ENCODE measurements at places on chromosomes 3 and 15.
A peak's percentile ranks its signal among the peaks of the same experiment; 100 is the strongest.

GRCh38 chr15:48604567-48604966 lies 40.9 kb downstream of the FBN1 start:
- DNase-seq, result no peak

GRCh38 chr3:119331661-119332060 lies 37.5 kb downstream of the ARHGAP31 start:
- DNase-seq, result no peak

DNA sequence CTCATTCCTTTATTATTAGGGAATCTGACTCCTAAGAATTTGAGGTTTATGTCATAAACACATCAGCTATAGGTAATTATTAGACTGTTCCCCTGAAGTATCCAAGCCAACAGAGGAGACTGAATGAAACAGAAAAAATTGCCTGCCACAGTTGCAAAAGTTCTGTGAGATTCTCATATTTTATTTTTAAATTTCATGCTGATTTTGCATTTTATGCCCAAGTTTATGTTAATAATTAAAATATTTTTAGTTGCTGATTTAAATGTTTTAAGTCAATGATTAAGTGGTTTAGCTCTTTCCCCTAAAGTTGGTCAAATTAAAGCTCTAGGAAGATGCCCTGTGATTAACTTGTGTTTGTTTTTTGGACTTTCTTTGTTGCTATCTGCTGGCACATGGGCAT lies 10.2 kb downstream of the SENP8 start:
- no peak for DNase-seq

DNA sequence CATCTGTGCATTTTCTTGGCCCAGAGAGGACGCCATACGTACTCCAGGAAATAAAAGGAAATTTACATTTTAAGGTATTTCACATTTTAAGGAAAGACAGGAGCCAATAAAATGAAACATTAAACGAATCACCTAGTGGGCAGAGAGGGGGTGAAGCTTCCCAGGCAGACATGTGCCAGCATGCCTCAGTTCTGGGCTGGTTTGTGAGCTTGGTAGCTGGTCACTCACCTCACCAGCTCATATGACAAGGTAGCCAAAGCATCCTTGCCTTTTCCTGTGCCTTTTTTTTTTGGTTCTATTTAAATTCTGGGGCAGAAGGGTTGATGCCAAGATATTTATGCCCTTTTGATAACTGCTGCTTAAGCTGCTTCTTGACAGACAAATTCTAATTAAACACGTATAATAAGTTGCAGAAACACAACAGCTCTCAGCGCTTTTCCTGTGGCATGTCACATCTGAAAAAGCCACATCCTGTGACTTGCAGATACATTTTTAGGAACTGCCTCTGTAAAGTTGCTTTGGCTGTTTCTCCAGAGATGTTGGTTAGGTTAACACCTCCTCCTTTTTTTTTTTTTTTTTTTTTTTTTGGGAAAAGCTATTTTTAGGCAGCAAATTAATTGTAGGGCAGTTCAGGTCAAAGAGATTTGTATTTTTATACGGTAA lies 218.6 kb downstream of the PDCD6IP start:
- no peak for DNase-seq

GRCh38 chr15:57333487-57333886 lies 42.8 kb upstream of the CGNL1 start:
- DNase-seq, result no peak

GRCh38 chr3:16512435-16513140 lies 911 bp downstream of the RFTN1 start:
- DNase-seq, result no peak

DNA sequence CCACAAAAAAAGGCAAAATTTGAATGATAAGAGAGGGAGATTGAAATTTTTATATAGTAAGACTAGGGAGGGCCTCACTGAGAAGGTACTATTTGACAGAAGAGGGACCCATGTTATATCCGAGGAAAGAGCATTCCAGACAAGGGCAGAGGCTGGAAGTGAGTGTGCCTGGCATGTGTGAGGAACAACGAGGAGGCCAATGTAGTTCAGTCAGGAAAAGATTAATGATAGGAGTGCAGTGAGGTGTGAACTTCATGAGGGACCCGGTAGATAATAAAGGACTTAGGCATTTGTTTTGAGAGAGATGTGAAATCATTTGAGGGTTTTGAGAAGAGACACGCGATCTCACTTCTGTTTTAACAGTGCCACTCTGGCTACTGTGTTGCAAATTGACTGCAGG lies 36.3 kb downstream of the ASTE1 start:
- no peak for DNase-seq

DNA sequence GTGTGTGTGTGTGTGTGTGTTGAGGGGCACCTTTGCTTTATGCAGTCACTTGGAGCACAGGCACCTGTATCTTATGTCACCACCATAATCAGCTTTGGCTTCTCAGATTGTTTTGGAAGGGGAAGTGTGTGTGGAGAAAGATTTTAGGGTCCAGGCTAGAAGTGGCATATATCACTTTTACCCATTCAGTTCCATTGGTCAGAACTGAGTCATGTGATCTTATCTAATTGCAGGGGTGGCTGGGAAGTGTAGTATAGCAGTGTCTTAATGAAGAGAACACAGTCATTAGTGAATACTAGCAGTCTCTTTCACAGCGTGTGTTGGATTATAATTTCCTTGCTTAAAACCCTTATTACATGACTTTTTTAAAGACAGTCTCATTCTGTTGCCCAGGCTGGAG lies 20.6 kb downstream of the NCK1 start:
- DNase-seq, result no peak

DNA sequence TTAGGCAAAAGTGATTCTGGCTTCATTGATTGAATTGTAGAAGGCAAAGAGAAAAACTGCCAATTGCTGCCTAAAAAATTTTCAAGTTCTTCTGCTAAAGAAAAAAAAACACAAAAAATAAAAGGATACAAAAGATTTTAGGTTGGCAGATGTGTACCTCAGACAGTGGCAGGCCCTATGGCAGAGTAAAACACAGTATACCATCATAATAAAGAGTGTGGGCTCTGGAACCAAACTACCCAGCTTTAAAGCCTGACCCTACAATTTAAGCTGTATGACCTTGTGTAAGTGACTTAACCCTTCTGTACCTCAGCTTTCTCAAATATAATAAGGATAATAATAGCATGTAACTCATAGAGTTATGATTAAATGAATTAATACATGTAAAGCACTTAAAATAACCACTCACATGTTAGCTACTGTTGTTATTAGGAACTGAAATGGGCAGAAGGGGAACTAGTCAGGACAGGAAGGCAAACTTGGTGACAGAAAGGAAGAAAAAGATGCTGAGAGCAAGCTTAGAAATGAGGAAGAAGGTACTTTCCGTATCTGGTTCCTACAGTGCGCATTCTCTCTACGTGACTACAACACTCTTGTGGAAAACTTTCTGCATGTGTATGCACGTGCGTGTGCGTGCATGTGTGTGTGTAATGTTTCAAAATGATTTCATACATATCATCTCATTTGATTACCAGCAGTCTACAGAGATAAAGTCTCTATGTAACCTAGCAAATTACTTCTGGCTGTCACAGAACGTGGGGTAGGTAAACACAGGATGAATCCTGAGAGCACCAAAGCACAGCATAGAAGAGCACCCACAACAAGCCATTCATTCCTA lies 13.6 kb upstream of the GATM start:
- no peak for DNase-seq

DNA sequence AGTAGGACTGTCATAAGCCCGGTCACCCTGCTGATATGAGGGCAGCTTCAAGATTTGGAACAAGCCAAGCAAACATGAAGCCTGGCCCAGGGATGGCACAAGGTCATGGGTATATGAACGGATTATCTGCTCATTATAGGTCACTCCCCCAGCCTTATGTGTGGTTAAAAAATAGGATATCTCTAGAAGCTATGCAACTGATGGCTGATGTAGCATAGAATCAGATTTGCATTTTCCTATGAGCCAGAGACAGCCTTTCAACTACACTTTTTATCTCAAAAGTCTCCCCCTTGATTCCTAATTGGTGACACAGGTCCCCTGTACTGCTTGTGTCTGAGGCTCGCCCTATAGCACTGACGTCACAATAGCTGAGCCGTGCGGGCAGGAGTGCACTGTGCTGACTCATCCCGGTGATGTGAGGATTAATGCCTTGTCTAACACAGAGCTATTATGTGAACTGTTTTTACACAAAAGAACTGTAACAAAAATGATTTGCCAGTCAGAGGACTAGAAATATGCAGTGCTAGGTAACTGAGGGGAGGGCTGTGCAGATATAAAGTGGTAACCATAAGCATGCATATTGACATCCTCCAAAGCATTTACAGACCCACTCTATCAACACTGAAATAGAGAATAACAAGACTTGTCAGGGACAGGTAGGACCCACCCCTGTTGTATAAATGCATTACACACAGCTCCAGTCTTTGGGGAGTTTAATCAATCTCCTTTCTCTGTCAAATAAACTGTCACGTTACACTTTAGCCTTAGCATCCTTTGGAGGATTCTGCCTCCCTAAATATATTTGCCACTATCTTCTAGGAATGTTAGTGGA lies 204.9 kb downstream of the TIGIT start:
- DNase-seq, result no peak

DNA sequence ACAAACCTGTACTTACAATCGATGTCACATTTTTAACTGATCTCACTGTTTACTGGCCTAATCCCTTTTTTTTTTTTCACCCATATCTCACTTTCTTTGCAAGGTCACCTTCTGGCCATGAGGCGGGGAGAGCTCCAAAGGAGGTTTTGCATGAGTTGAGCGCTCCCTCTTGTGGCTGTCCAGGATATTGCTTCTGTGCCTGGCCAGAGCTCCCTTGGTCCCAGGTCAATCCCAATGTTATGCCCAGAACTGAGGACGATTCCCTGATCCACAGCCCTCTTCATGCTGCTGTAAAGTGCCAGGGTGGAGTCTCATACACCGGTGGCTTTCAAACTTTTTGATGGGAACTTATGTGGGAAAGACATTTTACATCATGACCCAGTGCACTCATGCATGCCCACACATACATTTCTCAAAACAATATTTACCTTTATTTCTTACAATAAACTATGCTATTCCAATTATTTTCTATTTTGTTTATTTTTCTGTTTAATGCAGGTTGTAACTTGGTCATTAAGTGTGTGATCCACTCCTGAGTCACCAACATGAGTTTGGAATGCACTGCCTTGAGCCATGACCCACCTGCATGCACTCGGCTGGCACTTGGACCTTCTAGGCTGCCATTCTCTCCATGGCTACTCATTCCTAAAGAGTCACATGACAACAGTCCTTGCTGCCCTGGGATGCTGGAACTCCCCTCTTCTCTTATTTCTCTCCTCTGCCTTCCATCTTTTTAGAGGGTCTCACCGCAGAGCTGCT lies 9.6 kb upstream of the SST start:
- DNase-seq, result peak; percentile 92

DNA sequence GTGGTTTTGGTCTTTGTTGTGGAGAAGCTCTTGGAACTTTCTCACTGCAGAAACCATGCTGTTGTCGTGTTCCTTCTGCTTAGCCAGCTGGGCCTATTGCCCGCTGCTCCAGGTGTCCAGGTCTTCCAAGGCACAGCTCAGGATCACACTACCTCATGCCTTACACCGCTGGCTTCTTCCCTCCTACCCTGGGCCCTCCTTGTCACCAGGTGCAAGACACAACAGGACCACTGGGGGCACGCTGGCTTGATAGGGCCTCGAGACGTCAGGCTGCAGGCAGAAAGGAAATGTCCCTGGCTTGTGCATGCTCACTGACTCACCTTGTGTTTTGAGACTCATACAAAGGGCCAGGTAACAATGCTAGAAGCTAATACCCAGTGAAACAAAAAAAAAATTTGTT lies 32.3 kb downstream of the PAQR9 start:
- DNase-seq, result peak; percentile 76

DNA sequence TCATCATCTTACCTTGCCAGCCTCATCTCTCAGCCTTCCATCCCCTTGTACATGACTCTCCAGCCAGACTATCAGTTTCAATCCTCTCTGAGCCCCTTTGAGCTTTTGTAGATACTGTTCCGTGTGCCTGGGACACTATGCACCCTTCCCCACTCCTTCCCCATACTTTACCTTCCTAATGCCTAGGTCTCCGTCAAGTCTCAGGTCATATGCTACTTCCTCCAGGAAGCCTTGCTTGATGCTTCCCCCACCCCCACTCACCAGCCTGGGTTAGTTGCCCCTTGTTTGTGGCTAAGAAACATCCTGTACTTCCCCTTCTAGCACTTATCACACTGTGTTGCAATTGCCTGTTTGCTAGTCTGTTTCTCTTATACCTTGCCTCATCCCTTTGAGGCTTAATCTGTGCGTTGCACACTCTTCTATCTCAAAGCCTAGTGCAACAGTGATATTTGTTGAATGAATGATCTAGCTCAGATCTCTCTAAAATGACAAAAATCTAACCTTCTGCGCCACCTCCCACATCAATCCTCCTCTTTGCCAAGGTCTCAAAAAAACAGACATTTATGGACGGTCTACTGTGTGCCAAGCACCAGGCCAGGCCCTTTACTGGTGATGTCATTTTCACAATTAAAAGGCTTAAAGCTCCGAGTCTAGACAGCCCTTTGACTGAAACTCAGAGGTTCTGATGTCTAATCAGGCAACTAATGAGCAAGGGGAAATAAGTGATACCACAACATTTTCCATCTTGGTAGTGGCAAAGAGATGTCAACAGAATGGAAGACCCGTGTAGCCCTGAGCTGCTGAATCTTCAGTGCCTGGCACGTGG lies 6.5 kb upstream of the USP3 start:
- no peak for DNase-seq

- no peak for DNase-seq
Observed at GRCh38 chr3:100737334-100737733, 28.0 kb downstream of the TFG start.

DNA sequence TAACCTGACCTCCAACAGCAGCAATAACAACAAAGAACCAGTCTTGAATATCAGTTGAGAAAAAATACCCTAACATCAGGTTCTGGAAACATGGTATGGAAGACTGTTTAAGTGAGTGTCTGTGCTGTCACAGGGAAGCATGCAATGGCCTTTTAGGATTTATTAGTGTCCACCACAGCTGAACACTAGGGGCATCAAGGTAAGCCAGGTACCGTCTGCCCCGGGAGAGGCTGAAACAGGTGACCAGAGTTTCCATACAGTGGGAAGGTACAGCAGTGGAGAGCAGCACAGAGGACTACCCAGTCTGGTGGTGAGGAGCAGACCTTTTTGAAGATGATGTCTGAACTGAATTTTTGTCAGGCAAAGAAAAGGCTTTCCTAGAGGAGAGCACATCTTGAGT lies 18.4 kb downstream of the ZDHHC23 start:
- DNase-seq, result no peak

GRCh38 chr3:7543294-7543880 lies 682.5 kb downstream of the GRM7 start:
- DNase-seq, result no peak

DNA sequence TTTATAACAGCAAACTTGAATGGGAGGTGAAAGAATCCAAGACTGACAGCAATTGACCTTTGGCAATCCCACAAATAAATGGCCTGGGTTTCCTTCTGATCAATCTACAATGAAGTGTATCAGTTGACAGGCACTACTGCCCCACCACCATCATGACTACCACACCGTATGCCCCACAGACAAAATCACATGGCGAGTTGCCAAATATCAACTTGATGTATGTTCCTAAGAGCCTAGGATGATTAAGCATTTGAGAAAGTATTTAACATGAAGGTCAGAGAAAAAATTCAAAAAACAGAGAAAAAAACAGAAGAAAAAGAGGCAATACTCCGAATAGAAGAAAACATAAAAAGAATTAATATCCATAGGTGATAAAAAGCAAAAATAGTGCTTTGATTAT lies 215.9 kb upstream of the STAC start:
- no peak for DNase-seq

GRCh38 chr15:34435658-34436057 lies 1.9 kb downstream of the GOLGA8A start:
- DNase-seq, result no peak
